ENCODE measurements at places on chromosomes 4 and X.

- no peak for DNase-seq
These were observed 46.1 kb downstream of the LAS1L start for GRCh38 chrX:65488495-65488894.

DNA sequence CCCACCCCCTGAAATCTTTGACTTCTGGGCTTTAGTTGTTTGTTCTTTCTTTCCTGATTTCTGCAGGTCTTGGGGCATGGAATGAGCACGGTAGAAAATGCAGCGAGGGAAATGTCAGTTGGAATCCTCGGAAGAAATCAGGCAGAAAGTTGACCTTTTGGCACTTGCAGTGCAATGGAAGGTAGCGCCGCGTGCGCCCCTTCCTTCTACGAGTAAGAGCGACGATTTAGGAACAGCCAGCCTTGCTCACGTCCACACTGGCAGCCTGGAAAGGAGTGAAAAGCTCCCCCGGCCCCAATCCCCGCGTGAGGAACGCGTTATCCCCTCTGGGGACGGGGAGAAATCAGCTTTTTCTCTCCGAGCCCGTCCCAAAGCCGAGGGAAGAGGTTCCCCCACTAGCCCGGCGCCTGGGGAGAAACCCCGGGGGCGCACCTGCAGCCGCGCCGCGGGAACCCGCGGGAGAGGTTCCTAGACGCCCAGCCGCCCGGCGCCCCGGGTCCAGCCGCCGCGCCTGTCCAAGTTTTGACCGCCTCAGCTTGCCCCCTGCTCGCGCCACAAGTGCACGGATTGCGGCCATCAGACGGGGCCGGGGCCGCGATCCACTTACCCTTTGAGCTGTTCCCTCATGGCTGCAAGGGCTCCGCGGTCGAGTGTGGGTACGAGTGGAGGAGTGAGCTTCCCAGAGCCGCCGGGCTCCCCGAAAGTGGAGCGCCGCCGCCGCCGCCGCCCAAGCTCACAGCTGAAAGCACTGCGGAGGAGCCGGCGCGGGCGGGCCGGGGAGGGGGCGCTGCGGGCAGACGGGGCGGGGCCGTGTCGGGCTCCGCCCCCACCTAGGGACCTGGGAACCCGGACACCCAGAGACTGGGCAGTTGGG, 194.6 kb upstream of the FTHL17 start:
- no peak for DNase-seq

DNA sequence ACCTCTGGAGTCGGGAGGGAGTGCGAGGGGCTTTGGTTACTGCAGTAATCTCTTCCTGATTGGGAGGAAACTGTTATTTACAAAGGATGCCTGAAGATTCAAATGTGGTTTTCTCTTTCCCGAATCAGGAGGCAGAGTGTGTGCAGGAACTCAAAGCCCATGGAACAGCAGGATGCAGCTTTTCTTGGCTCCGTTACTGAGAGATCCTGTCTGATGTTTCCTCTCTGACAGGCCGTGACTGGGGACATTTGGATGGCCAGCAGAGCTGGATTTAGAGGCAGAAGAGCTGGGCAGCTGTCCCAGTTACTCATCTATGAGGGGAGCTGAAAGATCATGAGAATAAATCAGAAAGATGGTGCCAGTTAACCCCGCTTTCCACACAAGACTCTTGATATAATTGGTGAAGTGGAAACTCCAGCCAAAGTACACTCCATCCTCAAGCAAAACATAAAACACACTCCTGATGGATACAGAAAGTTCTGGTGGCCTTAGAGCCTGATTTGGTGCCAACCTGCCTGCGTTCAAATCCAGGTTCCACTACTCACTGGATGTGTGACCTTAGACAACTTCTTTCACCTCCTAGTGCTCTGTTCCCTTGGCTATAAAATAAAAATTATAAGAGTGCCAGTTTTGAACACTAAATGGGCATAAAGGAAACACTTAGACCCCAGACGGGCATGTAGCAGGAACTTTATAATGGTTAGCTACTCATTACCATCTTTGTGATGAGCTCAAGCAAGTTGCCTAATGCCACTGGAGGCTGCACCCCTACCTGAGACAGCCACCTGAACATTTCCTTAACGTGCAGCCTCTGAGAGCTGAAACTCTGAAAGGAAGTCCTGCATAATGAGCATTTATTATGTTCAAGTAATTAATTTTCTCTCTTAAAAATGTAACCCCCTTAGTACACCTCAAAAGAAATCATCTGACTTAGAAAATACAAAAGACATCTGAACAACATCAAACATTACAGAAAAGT, 349.0 kb upstream of the GATB start:
- no peak for DNase-seq

- DNase-seq = no peak
These were observed 184.9 kb upstream of the LNX1 start for GRCh38 chr4:53776141-53776540.
